Activated CD8-positive, alpha-beta memory T cell treated with anti-CD3 and anti-CD28 coated beads for 4 hours (primary cell): ENCODE measurements at places on chromosomes 1 and 21.

- DNase-seq = no peak
Observed at GRCh38 chr1:151537112-151537511, 3.0 kb upstream of the TUFT1 start.

GRCh38 chr1:15852828-15853302 is 5.4 kb downstream of the SPEN start:
- no peak for DNase-seq

DNA sequence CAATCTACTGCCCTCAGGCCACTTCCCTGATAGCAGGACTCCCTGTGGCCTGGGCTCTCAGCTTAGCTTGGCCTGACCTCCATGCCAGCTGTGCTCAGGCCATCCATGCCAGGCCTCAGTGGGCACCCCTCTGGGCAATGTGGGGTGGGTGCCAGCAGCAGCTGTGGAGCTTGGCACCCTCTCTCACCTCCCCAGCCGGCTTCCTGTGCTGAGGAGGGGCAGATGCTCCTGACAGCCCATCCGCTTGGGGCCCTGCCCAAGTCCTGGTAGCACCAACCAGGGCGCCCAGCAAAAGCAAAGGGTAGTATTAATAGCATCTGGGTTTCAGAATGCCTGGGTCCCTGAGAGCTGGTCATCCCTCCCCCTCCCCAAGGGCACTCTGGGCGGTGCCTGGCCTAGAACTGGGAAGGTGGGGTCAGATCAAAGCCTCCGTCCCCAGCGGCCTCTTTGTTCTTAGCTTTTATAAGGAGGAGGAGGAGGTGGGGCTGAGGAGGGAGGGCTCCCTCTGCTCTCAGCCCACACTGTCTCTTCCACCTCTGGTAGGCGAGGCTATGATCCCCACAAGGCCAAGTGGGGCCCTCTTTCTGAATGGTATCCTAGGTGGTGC is 6.1 kb downstream of the EFNA4 start:
- DNase-seq = no peak

DNA sequence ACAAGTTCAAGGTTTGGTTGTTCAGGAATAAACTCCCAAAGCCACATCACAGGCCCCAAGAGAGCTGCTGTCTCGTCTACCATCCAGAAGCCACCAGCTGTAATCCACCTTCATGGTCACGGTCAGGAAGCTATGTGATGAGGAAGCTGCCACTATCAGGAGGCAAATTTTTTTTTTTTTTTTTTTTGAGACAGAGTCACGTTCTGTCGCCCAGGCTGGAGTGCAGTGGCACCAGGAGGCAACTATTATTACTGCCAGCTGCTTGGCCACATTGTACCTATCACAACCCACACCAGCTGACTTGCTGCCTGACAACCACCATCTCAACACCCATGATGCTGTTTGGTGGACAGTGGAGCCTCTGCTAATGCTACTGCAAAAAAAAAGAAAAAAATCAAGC is 124.1 kb downstream of the OMA1 start:
- DNase-seq = no peak

- no peak for DNase-seq
Observed at GRCh38 chr1:36465731-36466369, 1.7 kb upstream of the MRPS15 start.

DNA sequence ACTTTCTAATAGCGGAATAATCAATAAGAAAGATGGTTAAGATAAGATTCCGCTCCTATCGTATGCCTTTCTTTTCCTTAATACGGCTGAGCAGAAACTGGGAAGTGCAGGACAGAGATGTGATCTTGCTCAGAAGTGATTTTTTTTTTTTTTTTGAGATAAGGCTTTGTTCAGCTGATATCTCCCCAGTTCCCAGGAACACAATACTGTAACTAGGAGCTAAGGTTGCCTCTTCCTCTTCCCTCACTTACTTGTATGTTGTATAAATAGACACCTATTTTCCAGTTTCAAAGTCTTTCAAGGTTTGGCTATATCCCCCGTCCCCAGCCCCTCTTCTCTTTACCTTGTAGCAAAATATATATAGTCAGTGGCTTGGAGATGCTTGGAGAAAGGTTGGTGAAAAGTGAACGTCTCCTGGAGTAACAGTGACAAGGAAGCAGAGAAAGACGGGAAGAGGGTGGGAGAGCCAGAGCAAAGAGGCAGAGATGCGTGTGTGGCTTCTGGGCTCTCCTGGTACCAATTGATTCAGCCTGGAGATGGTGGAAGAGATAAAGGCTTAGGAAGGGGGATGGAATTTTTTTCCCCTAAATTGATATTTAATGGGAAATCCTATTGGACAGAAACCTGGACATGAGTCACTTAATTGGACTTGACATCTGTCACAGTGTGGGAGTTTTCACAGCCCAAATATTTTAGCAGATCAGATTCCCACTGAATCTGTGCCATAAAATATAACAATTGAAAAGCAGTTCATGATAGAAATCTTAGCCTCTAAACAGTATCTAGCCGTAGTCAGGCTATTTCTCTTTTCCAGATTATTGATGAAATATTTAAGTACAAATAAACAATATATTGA is at the start of gene NHLH2:
TSS of gene NHLH2 (minus strand) at position 522 of the 856 bp plus-strand sequence. CDS start 2,754 bp downstream, outside the sequence.
- DNase-seq = no peak

DNA sequence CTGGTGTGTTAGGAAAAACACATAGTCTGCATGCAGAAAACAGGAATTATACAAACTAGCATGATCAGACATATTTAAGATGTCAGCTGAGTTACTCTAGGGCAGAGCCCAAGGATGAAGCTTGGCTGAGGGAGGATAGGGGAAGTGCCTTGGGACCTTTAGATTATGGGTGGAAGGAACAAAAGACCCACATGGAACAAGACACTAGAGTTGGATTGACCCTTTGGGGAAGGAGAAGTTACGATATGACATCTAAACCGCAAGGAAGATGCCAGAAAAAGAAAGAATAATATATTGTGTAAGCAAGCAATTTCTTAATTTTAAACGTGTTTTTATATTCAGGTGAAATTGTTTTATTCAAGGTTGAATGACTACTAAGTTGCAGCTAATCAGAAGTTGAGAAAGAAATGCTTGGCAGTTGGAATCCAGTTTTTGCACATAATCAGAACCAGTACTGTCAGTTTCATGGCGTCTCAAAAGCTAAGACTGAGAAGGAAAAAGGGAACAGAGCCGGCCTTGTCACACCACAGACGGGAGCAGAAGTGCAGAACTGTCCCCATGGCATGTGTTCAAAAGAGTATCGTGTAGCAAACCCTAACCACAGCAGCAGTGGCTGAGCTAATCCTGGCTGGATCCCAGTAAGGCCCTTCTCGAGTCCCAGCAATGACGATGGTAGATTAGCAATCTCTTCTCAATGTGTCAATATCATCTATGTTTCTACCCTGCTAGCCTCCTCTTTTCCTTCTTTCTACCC is 31.2 kb upstream of the IFNAR2 start:
- DNase-seq = no peak

- DNase-seq = no peak
Observed at GRCh38 chr1:201143726-201144635, 10.3 kb downstream of the TMEM9 start.

- no peak for DNase-seq
Observed at GRCh38 chr1:41791667-41792484, 126.8 kb downstream of the HIVEP3 start.

DNA sequence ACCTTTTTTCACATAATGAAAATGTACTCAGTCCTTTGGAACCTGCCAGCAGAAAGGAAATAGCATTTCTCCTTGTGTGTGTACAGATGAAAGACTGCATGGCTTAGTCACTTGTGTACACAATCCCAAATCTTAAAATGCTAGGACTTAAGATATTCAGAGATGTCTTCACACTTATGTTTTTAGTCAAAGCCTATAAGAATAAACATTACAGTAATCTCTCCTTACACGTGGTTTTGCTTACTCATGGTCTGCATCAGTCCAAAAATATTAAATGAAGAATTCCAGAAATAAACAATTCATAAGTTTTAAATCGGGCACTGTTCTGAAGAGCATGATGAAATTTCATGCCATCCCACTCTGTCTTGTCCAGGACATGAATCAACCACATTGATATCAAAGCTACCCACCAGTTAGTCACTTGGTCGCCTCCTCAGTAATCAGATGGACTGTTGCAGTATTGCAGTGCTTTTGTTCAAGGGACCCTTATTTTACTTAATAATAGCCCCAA is 75.7 kb upstream of the RRP15 start:
- DNase-seq = no peak

GRCh38 chr21:45715441-45715840 is 71.9 kb downstream of the PCBP3 start:
- no peak for DNase-seq

- DNase-seq = no peak
Observed at GRCh38 chr1:169487561-169487960, 1.8 kb upstream of the SLC19A2 start.
